ENCODE measurements at places on chromosomes 3 and 15.

DNA sequence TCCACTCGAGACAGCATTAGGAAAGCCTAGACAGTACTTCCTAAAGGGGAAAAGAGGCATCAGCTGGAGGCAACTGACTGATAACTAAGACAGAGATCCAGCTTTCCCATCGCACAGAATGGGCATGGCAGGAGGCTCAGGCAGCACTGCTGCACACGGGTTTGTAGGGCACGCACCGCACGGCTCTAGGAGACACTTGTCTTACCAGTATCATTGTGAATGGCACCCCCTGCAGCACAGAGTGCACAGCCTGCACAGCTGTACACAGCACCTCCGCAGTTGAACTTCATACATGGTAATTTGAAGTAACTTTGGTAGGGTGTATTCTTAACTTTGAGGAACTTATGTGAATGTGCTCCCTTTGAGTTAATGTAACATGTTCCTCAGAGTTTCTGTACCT, 281.6 kb downstream of the PLCL2 start:
- DNase-seq = no peak

- DNase-seq = no peak
Measured at GRCh38 chr15:47857776-47858167, 140.5 kb downstream of the SEMA6D start.

GRCh38 chr3:161349529-161350312, 21.6 kb downstream of the SPTSSB start:
- no peak for DNase-seq

GRCh38 chr3:23685541-23686258, 120.1 kb upstream of the UBE2E1 start:
- no peak for DNase-seq

DNA sequence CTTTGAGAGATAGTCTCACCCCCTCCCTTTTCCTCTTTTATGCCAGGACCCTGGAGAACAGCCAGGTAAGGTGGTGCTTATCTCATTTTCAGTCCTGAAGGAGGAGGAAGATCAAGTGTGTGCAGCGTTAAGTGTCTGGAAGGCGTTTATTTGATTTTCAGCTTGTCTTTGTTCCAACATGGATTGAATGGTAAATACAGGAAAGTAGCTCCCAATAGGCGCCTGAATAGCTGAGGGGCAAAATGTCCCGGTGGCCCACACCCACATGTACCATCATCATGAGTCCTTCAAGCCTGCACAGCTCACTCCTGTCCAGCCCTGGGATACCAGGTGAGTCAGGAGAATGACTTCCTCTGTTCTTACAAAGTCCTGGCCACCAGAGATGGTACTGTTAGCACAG, 73.5 kb downstream of the CEMIP start:
- no peak for DNase-seq

Data from stimulated activated CD4-positive, alpha-beta T cell treated with anti-CD3 and anti-CD28 coated beads, Interleukin-2, amount 100 ng/mL, for 48 hours (primary cell).